PC-3 (cell line): ENCODE measurements at places on chromosomes 16 and 17.

DNA sequence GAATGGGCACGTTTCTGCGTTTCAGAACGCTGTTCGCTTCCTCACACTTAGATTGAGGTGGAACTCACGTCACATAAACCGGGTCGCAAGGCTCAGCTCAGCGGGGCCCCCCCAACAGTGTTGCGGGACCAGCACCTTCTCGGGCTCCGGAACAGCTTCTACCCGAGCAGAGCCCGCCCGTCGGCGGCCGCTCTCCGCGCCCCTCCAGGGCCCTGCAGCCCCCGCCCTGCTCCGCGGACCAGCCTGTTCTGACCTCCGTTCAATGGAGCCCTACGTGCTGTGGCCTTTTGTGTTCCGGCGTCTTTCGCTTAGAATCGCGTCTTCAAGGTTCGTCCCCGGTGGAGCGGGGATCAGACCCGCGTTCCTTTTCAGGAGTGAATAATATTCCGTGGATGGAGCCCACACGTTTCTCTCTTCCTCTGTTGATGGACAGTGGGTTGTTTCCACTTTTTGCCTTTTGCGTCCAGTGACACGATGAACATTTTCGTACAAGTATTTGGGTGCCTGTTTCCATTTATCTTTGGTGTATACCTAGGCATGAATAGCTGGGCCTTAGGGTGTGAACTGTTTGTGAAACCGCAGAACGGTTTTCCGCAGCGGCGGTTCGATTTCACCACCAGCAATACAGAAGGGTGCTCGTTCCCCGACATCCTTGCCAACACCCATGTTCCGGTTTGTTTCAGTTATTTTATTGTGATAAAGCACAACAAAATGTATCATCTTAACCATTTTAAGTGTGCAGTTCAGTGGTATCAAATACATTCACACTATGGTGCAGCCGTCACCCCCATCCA, 2.3 kb upstream of the SLC22A31 start:
- DNase-seq, result no peak

DNA sequence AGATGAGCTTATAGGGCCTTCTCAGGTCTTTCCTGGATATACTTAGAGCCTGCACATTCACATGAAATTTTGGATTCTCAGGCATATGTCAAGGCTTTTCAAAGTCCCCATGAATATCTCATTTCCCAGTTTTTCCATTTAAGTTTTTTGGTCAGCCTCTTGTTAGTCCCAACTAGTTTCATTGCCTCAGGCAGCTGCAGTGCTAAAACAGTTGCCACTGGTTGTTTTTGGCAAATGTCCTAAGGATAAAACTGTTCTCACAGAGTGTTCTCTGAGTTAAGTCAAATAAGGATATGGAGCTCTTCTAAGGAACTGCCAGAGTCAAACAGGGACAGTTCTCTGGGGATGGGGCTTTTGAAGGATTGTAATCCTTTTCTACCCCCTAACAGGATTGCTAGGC, 39.9 kb upstream of the ABCC11 start:
- no peak for DNase-seq

DNA sequence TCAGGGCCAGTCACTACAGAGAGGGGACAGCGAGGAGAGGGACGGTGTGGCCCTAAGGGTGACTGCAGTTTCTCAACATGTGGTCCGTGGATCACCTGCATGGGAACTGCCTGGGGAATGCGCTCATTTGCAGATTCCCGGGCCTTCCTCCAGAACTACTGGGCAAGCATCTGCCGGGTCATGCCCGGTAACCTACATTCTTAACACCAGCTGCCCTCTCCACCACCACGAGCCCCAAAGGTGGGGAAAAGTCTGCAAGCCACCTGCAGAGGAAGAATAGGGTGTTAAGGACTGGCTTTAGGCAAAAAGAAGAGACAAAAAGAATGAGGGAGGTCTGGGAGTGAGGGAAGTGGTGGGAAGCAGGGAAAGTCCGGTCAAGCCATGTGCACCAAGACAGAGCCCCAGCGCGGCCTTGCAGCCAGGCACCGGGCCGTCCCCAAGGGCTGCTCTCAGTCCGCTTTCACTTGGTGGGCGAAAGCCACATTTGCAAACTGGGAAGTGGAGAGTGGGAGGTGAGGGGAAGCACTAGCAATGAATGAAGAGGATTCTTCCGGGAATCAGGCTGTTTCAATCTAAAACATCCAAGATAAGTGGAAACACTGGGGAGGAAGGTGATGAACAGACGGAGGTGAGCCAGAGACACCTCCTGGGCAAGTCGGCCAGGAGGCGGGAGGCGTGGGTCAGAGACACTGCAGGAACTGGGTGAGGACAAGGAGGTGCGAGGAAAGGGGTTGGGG, 70.3 kb downstream of the N4BP1 start:
- no peak for DNase-seq

GRCh38 chr16:55057866-55058265, 127.2 kb downstream of the IRX5 start:
- no peak for DNase-seq

DNA sequence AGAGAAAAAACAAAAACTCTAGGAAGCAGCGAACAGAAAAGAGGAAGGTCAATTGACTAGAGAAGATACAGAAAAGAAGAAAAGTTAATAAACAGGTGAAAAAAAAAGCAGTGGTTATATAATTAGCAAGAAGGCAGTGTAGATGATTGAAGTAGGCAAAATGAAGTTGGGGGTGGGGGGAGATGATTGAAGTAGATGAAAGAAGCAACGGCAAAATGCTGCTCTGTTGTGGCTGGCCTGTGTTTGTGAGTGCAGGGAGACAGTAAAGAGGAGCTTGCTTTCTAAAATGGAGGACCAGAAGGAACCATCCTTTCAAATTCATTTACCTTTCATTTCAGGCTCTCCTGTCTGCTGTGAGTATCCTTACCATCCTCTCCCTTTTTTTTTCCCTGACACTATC, 3.6 kb downstream of the EVI2B start:
- DNase-seq, result no peak
